Inflammatory macrophage treated with lipopolysaccharide for 1 hour (primary cell): ENCODE measurements at places on chromosomes 2 and 18.

- DNase-seq = no peak
Measured at GRCh38 chr2:33287507-33288005, 188.9 kb upstream of the RASGRP3 start.

- no peak for DNase-seq
Measured at GRCh38 chr2:237042101-237042500, 43.6 kb upstream of the COPS8 start.

DNA sequence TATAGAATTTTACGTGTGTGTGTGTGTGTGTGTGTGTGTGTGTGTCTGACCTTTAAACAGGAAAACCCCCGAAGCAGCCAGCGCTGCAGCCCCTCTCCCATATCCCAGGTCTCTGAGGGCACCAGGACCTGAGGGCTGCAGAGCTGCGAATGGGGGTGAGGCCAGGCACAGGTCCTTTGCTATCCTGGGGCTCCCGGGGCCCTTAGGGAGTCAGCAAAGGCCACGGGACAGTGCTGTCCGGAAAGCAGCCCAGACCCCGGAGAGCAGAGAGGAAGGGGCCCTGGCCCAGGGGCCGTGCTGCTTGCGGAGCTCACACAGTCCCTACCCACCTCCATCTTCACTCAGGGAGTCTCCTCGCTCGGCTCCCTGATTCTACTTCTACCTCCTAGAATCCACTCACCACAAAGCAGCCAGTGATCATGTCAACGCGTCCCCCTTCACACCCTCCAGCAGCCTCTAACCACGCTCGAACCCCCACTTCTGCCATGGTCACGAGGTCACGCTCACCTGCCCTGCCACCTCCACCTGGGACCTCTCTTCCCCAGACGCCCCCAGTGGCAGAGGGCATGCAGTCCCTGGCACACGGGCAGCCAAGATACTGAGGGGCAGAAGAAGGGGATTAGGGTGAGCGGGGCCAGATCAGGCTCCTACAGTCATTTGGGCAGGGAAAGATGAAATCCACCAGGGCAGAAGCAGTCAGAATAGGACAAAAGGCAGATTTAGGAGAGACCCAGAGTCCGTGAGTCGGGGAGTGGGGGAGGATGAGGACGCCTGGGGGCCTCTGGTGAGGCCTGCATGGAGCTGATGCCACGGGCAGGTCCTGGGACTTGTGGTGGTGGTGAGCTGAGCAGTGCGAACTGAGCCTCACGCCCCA, 86.7 kb downstream of the USP40 start:
- no peak for DNase-seq

DNA sequence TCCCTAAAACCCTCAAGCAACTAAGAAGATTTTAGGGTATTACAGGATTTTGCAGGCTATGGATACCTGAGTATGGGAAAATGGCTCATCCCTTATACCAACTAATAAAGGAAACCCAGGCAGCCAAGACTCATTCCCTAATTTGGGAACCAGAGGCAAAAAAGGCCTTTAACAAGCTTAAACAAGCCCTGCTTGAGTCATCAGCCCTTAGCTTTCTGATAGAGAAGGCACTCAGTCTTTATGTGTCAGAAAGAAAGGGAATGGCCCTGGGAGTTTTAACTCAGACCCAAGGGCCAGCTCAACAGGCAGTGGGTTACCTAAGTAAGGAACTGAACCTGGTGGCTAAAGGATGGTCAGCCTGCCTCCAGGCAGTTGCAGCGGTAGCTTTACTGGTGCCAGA, 96.9 kb upstream of the RMP24 start:
- DNase-seq = no peak

DNA sequence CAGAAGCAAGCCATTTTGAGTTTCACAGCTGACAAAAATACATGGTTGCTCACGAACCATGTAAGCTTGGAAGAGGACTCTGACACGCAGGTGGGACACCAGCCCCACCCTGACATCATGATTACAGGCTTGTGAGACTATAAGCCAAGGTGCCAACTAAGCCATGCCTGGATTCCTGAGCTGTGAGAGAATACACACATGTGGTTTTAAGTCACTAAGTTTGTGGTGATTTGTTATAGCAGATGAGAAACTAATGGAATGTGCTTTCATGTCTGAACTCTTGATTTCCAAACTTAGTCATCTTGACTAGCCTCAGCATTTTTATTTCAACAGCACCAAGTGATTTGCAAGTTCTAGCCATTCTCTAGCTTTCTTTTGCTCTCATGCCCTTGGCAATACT, 676.1 kb upstream of the CELF4 start:
- no peak for DNase-seq

GRCh38 chr18:51630706-51631105, 433.2 kb upstream of the MEX3C start:
- no peak for DNase-seq

DNA sequence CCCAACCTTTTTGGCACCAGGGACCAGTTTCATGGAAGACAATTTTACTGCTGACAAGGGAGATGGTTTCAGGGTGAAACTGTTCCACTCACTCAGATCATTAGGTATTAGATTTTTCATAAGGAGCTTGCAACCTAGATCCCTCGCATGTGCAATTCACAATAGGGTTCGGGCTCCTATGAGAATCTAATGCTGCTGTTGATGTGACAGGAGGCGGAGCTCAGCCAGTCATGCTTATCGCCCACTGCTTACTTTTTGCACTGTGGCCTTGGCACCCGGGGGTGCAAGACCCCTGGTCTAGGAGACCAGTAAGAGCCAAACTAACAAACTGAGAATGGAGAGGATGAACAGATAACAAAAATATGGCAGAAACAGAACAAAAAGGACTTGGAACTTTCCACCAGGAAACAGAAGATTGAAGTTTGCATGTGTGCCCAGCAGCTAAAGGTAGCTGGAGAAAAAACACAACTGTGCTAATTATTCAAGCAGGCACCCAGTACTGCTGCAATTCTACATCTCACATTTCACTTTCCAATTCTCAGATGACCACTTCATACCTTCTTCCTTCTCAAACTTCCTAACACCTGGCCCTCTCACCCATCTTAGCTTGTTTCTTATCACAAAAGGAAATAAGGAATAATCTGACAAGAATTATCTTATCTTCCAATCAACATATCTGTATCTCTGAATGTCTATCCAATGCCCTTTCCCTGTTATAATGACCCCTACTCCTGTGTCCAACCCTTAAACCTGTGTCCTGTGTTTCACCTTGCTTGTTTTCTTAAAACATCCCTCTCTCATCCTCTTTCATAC, 24.8 kb downstream of the SP3 start:
- no peak for DNase-seq
